Heart right ventricle (tissue), 16 donors: ENCODE measurements at places on chromosomes 4 and X. TPM values are rescaled to one million over a fixed set of nuclear protein-coding genes. Genes with fewer than 3 reads are reported as not detected.

The SYTL4 gene
- polyA plus RNA-seq, result 2.1 TPM

GRCh38 chr4:10664408-10664807 lies 20.2 kb downstream of the CLNK start:
- peak; percentile 8 for DNase-seq
- no peak overlapping the region for H3K4me3 ChIP-seq
- no peaks in the 10 kb centered on the region for H3K36me3 ChIP-seq
- no peaks in the 10 kb centered on the region for H3K4me1 ChIP-seq

GRCh38 chr4:164441109-164441508 lies 312.8 kb upstream of the SMIM31 start:
- H3K4me3 ChIP-seq, result no peak overlapping the region
- no peaks in the 10 kb centered on the region for H3K27me3 ChIP-seq
- no peak overlapping the region for H3K27ac ChIP-seq
- DNase-seq, result no peak

The LRP2BP gene
- 2.4 TPM for polyA plus RNA-seq

DNA sequence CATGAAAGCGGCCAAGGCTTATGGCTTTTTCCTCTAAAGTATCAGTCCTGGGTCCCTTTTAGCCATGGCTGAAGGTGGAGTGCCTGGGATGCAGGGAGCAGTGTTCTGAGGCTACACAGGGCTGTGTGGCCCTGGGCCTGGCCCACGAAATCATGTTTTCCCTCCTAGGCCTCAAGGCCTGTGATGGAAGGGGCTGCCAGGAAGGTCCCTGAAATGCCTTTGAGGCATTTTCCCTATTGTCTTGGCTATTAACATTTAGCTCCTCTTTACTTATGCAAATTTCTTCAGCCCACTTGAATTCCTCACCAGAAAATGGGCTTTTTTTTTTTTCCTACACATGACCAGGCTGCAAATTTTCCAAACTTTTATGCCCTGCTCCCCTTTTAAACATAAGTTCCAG lies 657.0 kb downstream of the DACH2 start:
- no peak overlapping the region for H3K4me3 ChIP-seq
- H3K36me3 ChIP-seq, result no peaks in the 10 kb centered on the region
- no peak for DNase-seq

The MAD2L1 gene
- 0.65 TPM for polyA plus RNA-seq

DNA sequence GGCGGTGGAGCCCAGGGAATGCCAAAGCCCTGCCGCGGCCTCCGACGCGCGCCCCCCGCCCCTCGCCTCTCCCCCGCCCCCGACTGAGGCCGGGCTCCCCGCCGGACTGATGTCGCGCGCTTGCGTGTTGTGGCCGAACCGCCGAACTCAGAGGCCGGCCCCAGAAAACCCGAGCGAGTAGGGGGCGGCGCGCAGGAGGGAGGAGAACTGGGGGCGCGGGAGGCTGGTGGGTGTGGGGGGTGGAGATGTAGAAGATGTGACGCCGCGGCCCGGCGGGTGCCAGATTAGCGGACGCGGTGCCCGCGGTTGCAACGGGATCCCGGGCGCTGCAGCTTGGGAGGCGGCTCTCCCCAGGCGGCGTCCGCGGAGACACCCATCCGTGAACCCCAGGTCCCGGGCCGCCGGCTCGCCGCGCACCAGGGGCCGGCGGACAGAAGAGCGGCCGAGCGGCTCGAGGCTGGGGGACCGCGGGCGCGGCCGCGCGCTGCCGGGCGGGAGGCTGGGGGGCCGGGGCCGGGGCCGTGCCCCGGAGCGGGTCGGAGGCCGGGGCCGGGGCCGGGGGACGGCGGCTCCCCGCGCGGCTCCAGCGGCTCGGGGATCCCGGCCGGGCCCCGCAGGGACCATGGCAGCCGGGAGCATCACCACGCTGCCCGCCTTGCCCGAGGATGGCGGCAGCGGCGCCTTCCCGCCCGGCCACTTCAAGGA lies at the start of gene FGF2:
Gene FGF2 (plus strand): TSS at position 279 of the 705 bp plus-strand sequence. CDS start 344 bp downstream, at position 623.
- H3K27me3 ChIP-seq, result no peaks in the 10 kb centered on the region
- H3K4me3 ChIP-seq, result peak within 1 kb of the TSS; percentile 74
- peak; percentile 70 for DNase-seq
- no peaks in the 10 kb centered on the region for H3K4me1 ChIP-seq

DNA sequence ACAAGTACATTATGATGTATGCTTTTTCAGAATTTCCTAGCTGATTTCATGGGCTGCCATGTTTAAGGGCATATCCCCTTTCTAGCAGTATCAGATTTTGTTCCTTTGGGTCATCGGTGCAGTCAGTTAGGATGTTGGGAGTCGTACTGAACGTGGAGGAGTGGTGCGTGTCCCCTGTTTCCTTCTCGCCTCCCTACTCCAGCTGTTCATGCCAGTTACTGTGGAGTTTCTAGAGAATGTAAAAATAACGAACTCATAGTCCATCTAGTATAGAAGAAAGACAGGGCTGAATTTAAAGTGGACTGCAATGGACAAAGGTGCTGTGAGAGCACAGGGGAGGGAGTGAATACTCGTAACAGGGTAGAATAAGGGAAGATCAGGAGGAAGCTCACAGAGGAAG lies 111.3 kb downstream of the CEP135 start:
- no peaks in the 10 kb centered on the region for H3K4me1 ChIP-seq
- H3K36me3 ChIP-seq, result no peaks in the 10 kb centered on the region
- H3K4me3 ChIP-seq, result no peak overlapping the region
- no peak for DNase-seq

The ARMCX6 gene
- 11.1 TPM for polyA plus RNA-seq

The ARHGEF38 gene
- polyA plus RNA-seq, result not detected

- no peaks in the 10 kb centered on the region for H3K4me1 ChIP-seq
- no peak overlapping the region for H3K27ac ChIP-seq
- no peaks in the 10 kb centered on the region for H3K36me3 ChIP-seq
- H3K4me3 ChIP-seq, result no peak overlapping the region
Observed at GRCh38 chr4:136918772-136919171, 613.5 kb downstream of the PCDH18 start.

The S100P gene
- 0.22 TPM for polyA plus RNA-seq

The LGI2 gene
- polyA plus RNA-seq, result 0.80 TPM

The GLA gene
- 33.9 TPM for polyA plus RNA-seq

DNA sequence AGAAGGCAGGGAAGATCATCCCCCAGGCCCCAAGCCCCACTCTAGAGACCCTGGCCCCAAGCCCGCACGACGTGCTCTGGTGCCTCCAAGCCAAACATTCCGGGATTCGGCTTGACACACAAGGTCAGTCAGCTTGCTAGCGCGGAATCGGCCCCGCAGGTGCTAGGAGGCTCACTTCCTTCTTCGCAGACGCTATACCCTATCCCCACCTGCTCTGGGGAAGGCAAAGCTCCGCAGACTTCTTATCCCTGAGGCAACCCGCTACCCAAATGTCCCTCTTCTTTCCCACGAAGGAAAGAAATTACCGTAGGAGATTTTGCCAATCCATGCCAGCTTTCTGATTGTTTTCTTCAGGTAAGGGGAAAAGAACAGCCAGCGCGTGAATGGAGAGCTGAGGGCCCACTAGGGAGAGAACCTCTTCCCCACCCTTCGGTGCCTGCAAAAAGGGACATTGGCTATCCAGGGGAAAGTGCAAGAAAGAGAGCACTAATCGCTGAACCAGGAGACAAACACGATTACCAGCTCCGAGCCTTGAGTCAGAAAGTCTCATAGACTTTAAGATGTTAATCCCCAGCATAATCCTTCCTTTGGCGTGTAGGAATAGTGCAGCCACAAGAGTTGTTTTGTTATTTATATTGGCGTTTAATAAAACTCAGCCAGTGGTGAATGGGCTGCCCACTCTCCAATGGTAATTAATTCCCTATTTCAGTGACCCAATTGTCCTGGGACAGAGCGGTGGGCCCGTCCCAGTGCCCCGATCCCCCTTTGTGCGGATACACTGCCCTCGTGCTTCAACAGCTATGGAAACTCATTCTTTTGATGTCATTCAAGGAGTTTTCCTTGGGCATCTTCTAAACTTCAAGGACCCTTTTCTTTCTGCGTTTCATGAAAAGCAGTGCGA lies 5.4 kb upstream of the NEUROG2 start:
- no peak for DNase-seq
- H3K27ac ChIP-seq, result no peak overlapping the region
- peaks cover 98% of the 10 kb centered on the region for H3K27me3 ChIP-seq
- no peaks in the 10 kb centered on the region for H3K36me3 ChIP-seq
- peaks cover 20% of the 10 kb centered on the region for H3K4me1 ChIP-seq

DNA sequence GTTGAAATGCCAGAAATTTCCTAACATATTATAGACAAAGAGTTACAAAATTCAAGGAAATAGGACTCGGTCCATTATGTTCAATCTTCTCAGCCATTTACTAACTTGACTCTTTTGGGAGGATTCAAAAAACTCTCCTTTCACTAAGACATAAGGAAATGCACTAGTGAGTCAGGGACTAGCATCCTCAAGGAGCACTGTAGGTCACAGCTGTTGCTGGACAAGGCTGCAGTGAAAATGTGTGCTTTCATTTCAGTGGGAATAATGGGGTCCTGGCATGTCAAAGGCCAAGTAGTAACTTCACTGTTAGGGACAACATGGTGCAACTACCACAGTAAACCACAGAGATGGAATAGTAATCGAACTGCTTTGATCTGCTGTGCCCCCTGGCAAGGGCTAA lies 56.9 kb upstream of the ABCG2 start:
- no peak for DNase-seq
- H3K4me1 ChIP-seq, result no peaks in the 10 kb centered on the region
- H3K4me3 ChIP-seq, result no peak overlapping the region
- H3K27me3 ChIP-seq, result no peaks in the 10 kb centered on the region
- H3K27ac ChIP-seq, result no peak overlapping the region

DNA sequence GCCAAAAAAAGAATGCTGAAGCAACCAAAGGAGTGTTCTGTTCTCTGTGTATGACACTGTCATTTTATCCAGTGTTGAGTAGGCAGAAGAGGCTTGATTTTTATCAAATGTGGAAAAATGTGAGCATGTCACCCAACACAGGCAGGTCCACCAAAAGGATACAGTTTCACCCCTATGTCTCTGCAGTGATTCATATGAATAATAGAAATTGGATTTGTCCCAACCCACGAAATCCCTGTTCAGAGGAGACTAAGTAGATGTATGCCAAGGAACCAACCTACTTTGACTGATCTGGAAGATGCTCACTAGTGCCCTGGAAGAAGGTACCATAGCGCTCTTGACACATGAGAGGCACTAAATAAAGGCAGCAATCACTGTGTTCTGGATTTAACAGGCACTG lies 72.5 kb downstream of the FGF13 start:
- no peak overlapping the region for H3K27ac ChIP-seq
- H3K36me3 ChIP-seq, result no peaks in the 10 kb centered on the region
- H3K4me3 ChIP-seq, result no peak overlapping the region
- H3K27me3 ChIP-seq, result no peaks in the 10 kb centered on the region
- no peaks in the 10 kb centered on the region for H3K4me1 ChIP-seq
- no peak for DNase-seq

GRCh38 chr4:174429701-174430410 lies 92.4 kb downstream of the HPGD start:
- H3K36me3 ChIP-seq, result no peaks in the 10 kb centered on the region
- no peaks in the 10 kb centered on the region for H3K27me3 ChIP-seq
- no peak for DNase-seq
- no peak overlapping the region for H3K4me3 ChIP-seq

- H3K27ac ChIP-seq, result no peak overlapping the region
- H3K4me3 ChIP-seq, result no peak overlapping the region
- H3K36me3 ChIP-seq, result no peaks in the 10 kb centered on the region
Observed at GRCh38 chrX:140572724-140573123, 67.9 kb upstream of the SOX3 start.

DNA sequence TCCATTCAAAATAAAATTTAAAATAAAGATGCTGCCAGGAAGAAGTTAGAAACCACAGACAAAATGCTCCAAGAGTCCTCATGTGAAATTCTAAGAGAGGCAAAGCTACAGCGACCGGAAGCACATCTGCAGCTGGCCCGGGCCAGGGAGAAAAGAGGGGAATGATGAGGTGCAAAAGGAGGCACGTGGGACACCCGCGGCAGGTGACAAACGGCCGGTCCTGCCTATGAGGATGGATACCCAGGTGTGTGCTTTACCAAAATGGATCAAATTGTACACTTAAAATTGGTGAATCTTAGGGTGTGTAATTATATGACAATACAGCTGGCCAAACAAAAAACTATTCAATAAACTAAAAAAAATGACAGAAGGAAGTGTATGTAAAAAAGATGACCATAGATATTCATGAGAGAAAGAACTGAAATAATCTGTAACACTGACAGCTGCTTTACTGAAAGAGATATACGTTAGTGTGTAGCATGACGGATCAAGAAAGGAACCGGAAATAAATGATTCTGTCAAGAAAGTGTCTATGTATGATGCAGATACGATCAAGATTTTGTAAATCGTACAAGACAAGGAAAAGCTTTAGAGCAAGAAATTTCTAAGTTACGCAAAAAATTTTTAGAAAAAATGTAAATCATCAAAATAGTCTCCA lies 29.5 kb downstream of the PPP2R3B start:
- H3K27ac ChIP-seq, result no peak overlapping the region
- DNase-seq, result no peak
- H3K36me3 ChIP-seq, result no peaks in the 10 kb centered on the region
- H3K4me1 ChIP-seq, result no peaks in the 10 kb centered on the region

GRCh38 chrX:8105531-8105930 lies 65.5 kb downstream of the VCX2 start:
- no peaks in the 10 kb centered on the region for H3K27me3 ChIP-seq
- H3K36me3 ChIP-seq, result no peaks in the 10 kb centered on the region
- DNase-seq, result no peak
- H3K27ac ChIP-seq, result no peak overlapping the region

- no peak for DNase-seq
- H3K4me1 ChIP-seq, result no peaks in the 10 kb centered on the region
- no peaks in the 10 kb centered on the region for H3K36me3 ChIP-seq
- no peak overlapping the region for H3K27ac ChIP-seq
- H3K4me3 ChIP-seq, result no peak overlapping the region
Observed at GRCh38 chrX:72254816-72255215, 16.0 kb upstream of the ERCC6L start.

- H3K4me1 ChIP-seq, result no peaks in the 10 kb centered on the region
- no peak overlapping the region for H3K4me3 ChIP-seq
- H3K27me3 ChIP-seq, result no peaks in the 10 kb centered on the region
- DNase-seq, result no peak
Observed at GRCh38 chrX:152988536-152989291, 5.2 kb downstream of the PNMA5 start.

DNA sequence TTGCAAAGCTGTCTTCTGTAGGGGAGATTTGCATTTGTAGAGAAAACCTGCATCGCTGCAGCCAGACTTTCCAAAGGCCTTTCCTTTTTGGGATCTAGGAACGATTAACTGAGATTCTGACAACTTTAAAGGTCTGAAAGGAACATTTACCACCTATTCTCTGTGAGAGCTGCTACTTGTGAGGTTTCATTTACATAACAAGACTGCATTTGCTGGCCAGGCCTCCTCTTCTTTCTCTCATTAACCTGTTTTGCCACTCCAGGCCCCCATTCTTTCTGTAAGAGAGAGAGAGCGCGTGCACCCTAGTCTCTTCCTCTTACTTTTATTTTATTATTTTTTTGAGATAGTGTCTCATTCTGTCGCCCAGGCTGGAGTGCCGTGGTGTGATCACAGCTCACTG lies 31.6 kb downstream of the TMEM31 start:
- H3K27me3 ChIP-seq, result no peaks in the 10 kb centered on the region
- no peaks in the 10 kb centered on the region for H3K4me1 ChIP-seq
- no peaks in the 10 kb centered on the region for H3K36me3 ChIP-seq
- DNase-seq, result no peak
